Kidney capillary endothelial cell (primary cell): ENCODE measurements at places on chromosomes 6 and 20.

DNA sequence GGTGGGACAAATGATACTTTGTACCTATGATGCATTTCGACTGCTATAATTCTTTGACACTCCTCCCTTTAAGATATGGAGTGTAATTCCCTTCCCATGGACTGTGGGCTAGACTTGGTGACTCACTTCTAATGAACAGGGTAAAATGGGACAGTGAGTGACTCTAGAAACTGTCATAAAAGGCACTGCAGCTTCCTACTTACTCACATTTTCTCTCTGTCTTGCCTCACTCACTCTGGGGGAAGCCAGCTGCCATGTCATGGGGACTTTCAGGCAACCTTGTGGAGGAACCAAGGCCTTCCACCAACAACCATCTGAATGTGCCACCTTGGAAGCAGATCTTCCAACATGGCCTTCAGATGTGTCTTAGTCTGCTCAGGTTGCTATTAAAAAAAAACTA, 12.9 kb upstream of the GFOD1 start:
- no peak for DNase-seq

GRCh38 chr6:38876475-38876874, 161.4 kb downstream of the DNAH8 start:
- no peak for DNase-seq

- DNase-seq: peak; percentile 91
These were observed 59.2 kb downstream of the TRAM2 start for GRCh38 chr6:52517502-52518278.

GRCh38 chr20:12594410-12595088, 414.2 kb upstream of the SPTLC3 start:
- DNase-seq: peak; percentile 26

GRCh38 chr6:162773996-162774395, 46.2 kb downstream of the PACRG start:
- DNase-seq: no peak

GRCh38 chr6:90953405-90954161, 366.7 kb upstream of the MAP3K7 start:
- no peak for DNase-seq

DNA sequence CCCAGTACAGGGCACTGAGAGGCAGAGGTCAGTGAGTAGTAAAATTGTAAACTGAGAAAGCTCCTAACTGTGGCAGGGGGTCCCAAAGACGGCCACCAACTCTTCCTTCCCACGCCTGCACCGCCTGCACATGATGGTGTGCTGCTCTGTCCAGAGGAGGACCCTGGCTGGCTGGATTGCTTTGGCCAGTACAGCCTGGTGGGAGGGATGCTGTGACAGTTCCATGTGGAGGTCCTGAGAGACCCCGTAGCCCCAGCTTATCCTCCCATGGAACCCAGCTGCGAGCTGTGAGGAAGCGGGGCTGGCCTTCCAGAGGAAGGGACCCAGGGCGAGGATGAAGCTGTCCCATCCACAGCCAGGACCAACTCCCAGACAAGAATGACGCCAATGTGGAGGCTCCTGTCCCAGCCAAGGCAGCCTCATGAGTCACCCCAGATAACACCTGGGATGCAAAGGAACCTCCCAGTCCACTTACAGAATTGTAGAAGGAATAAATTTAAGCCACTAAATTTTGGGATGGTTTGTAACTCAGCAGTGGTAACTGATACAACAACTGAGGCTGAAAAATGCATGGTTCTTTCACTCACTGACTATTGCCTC, 2.0 kb upstream of the ACSS1 start:
- DNase-seq: no peak

DNA sequence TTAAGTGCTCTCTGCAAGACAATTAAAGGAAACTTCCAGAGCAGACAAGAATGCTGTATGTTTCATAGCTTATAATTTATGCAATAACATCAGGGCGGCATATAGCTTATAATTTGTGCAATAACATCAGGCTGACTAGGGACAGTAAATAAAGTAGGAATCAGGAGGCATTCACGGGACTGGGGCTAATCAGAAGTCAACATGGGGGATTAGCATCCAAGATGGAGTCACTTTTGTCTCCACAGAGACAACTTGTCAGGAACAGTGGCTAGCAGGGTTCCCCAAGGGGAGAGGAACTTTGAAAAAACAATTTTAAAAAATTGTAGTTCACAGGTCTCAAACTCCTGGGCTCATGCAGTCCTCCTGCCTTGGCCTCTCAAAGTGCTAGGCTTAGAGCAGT, 3.3 kb upstream of the ZNF341 start:
- no peak for DNase-seq

DNA sequence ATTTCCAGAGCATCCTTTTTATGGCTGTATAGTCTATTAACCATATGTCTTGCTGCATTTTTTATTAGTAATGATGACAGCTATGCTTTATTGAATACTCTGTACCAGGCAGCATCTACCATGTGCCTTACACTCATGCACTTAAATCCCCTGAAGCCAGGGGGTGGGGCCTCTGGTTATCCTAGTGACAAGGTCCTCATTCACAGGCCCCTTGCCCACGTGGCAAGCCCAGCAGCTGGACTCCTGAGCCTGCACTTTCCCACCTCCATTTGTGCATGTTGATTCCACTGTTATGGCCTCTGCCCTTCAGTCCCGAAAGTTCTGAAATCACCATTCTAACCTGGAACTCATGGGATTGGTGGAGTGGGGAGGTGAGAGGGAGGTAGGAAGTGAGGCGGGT, 22.3 kb downstream of the ACTR5 start:
- DNase-seq: no peak

GRCh38 chr6:25542984-25543910, 108.8 kb upstream of the SCGN start:
- DNase-seq: no peak

- DNase-seq: no peak
These were observed 47.8 kb upstream of the NT5E start for GRCh38 chr6:85402071-85402470.

DNA sequence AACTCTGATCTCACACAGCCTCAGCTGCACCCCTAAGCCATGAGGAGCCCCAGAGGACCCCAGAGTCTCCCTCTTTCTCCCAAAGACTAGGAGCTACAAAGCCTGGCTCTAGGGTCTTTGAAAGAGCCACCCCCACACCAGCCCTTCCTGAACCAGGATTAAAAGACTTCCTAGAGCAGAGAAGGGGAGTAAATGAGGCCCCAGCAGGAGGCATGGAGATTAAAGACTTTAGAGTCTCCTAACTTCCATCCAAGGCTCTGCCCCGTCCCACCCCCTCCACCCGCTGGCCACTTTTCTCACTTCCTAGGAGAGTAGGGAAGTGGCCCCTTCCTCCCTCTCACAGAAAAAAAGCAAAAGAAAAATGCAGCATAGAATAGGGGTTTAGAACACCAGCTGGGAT, 1.7 kb downstream of the PREX1 start:
- DNase-seq: no peak

GRCh38 chr20:54250691-54251090, 42.8 kb downstream of the PFDN4 start:
- no peak for DNase-seq

GRCh38 chr6:1285956-1286355, 25.9 kb upstream of the FOXQ1 start:
- DNase-seq: peak; percentile 61

DNA sequence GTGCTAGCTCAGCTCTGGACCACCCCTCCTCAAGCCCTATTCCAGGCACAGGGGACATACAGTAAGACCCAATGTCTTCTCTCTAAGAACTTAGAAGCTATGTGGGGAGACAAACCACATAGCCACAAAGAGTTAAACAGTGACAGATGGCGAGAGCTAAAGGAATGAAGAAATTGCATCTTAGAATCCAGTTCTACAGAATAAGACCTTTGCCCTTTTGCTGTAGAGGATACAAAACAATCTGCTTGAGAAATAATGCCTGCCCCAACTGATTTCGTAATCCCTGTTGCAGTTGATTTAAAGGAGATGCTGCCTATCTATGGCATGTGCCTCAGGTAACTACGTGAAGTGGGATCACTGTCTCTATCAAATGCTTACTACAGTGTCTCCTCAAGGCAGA, 31.2 kb downstream of the TNFRSF21 start:
- no peak for DNase-seq

GRCh38 chr6:160595838-160596832, 67.9 kb downstream of the LPA start:
- no peak for DNase-seq

- DNase-seq: no peak
These were observed 4.3 kb downstream of the PFDN4 start for GRCh38 chr20:54212226-54212625.

GRCh38 chr6:26025047-26025893, 62.0 kb upstream of the HFE start:
- peak; percentile 51 for DNase-seq

DNA sequence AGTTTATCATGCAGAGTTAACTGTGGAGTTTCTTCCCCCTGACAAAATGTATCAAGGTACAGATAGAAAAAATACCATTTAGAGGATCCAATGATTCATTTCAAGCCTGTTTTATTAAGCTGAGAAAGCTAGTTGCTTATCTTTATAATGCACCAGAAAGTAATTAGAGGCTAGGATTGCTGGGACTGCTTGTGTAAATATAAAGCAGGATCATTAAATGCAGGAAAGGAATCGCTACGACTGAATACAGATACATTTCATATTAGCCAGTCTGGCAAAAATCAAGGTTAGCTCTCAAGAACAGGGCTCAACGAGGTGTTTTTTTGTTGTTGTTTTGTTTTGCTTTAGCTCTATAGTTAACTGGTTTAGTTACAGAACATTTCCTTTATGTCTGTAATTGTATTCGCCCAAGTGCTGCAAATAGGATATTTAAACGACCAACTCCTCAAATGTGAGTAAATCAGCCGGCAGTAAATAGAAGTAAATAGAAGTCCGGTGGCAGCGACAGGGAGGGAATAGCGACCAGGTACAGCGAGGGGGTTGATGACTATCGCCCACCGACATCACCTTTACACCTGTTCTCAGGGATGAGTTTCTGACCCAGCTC, 748 bp downstream of the UBE2J1 start:
- no peak for DNase-seq

DNA sequence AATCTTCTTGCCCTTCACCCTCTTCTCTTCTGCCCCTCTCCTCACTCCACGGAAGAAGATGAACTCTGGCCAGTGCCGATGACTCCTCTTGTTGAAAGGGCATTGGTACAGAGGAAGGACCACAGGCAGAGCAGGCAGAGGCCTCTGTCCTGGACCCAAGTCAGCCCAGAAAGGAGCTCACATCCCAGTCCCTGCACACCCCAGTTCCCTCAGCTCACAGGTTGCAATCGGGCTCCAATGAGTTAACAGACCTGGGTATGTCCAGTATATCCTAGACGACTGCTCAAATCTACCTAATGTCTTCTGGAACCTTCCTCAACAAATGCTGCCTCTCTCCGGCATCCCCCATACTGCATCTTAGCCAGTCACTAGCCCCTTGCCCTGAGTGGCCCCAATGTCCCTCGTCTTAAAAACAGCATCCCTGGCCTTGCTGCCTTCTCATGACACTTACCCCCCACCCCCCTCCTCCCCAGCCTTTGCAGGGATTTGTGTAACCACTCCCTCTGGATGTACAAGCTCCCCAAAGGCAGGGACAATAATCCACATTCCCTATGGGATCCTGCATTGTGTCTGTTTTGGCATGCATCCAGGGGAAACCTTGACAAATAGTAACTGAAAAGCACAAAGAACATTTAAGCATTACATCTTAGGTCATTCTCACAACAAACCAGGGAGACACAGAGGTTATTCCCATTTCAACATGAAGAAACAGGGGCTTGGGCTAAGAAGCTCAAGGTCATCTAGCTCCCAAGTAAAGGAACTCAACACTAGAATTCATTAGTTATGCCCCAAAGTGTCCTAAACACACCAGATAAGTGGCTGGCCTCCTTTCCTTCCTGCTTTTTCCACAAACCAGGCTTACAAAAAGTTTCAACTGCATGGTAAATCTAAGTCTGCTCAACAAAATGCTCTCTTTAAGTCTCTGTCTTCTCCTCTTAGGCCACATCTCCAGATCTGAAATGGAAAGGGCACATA, 45.1 kb downstream of the TRERF1 start:
- peak; percentile 13 for DNase-seq

DNA sequence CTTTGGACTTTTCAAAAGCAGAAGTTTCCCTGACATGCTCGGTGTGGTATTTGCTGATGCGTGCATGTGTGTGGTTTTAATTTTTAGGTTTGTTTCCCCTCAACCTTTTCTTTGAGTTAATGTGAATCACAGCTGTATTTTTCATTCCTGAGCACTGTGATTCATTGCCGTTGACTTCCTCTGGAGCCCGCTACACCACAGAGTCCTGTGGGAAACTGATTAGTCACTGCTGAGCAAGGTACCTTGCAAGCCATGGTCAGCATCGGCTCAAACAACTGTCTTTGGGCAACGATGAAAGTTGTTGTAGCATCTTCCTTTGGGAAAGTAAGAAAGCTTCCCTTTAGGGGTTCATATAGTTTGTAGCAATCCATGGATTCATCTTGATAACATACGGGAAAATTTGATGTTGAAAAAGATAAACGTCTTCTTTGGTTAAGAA, 57.5 kb downstream of the RIN2 start:
- peak; percentile 100 for DNase-seq

- no peak for DNase-seq
These were observed 96.9 kb downstream of the SCML4 start for GRCh38 chr6:107727096-107727757.

DNA sequence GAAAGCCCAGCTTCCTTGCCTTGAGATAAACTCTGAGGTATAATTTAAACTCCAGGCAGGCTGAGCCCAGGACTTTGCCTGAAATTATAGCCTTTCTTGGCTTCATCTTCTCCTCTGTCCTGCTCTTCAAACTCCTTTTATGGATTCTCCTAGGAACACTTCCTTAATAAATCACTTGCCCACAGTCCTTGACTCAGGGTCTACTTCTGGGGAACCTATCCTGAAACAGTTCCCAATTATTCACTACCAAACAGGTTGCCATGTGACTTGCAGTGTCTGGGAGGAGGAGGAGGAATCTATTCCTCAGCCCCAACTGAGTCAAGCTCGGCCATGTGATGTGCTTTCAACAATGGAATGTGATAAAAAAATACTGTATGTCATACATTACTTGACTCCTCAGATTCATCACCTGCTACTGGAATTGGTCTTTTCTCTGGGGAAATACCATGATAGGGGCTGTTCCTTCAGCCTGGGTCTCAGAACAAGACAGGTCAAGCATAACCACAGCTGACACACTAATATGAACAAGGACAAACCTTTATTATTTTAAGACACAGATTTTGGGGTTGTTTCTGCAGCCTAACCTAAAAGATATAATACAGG, 20.5 kb upstream of the CDKN1A start:
- DNase-seq: no peak

GRCh38 chr20:4665591-4665990, 56.1 kb upstream of the PRND start:
- no peak for DNase-seq

GRCh38 chr6:39167321-39167720, 52.3 kb upstream of the SAYSD1 start:
- no peak for DNase-seq

DNA sequence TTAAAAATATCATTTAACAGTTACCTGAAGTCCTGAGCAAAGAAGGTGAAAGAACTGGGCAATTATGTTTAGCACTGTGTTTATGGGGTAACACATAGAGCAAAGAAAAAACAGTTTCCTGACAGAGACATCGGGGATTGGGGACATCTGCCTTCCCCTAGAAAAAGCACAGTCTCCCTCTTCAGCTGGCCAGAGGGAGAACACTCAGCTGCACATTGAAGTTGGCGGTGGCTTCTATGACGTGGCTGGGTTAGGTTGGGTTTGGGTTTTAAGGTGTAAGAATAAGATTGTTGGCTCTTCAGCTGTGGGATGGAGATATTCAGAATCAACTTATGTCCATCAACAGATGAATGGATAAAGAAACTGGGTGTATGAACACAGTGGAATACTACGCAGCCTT, 124.0 kb upstream of the DTNBP1 start:
- DNase-seq: no peak

- DNase-seq: no peak
These were observed 20.6 kb upstream of the EPB41L2 start for GRCh38 chr6:131083687-131084086.

- no peak for DNase-seq
These were observed 41.8 kb upstream of the TINAG start for GRCh38 chr6:54266400-54266923.
